ENCODE measurements at places on chromosomes 6 and 20.
A peak's percentile ranks its signal among the peaks of the same experiment; 100 is the strongest.

GRCh38 chr20:4112481-4113421 is 97.4 kb upstream of the RNF24 start:
- no peak for DNase-seq

DNA sequence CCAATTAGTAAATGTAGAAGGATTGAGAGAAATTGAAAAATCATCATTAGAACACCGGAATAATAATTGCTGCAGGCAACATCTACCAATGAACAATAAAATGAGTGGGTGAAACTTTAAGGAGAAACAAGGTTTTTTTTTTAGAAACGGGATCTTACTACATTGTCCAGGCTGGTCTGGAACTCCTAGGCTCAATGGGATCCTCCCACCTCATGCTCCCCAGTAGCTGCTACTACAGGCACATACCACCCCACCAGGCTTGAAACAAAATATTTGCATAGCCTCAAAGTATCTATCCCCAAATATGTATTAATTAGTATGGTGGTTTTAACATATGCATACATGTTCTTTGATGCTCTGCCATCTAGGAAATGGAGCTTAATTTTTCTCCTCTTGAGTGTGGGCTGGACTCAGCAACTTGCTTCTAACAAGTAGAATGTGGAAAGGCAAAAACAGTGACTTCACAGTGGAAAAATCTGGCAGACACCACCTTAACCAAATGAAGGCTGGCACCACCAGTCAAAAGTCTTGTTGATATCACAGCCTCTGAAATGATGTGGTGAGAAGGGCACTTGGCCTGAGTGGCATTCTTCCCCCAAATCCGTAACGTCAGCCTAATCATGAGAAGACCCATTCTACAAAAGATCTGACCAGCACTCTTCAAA is 12.1 kb downstream of the NRSN2 start:
- no peak for DNase-seq

DNA sequence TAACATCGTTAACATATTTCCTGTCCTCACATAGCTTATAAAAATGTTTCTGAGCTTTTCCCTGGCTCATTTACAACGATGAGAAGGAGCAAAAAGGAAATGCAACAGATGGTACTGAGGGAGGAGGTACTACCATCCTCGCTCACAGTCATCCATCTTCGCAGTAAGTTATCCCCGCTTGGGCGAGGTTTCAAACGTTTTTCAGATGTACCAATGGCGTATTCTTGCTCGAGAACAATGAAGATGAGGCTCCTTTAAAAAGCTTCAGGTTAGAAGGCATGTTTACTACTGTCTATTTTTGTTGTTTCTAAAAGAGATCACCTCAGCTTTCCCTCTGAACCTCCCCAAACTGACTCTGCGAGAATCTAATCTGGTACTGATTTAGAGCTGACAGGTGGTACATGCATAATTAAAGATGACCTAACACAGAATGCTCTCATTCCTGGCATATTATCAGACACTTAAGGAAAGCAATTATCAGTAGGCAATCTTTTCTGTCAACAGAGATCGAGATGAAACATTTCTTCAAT is 178.7 kb downstream of the GJA10 start:
- no peak for DNase-seq

GRCh38 chr6:44782892-44783291 is 395.4 kb downstream of the CDC5L start:
- DNase-seq = no peak

- DNase-seq = no peak
Observed at GRCh38 chr6:169991913-169992312, 240.5 kb downstream of the ERMARD start.

- no peak for DNase-seq
Observed at GRCh38 chr20:60306105-60306504, 347.9 kb downstream of the CDH26 start.

- DNase-seq = no peak
Observed at GRCh38 chr20:53152228-53152627, 180.1 kb downstream of the TSHZ2 start.

- no peak for DNase-seq
Observed at GRCh38 chr6:161056451-161056850, 64.9 kb downstream of the MAP3K4 start.

DNA sequence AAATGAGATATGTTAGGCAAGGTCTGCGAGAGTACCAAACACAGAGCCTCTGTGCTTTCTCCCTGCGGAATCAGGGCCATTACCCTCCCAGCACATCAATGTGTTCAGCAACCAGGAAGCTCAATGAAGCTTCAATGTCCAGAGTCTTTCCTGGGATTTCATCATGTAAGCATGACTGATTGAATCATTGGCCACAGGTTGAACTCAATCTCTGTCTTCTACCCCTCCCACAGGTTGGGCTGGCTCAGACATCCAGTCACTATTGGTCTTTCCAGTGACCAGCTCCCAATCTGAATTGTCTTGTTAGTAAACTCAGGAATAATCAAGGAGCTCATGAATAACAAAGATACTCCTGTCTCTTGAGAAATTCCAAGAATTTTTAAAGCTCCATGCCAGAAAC is 2.7 kb upstream of the DTD1 start:
- DNase-seq = no peak

DNA sequence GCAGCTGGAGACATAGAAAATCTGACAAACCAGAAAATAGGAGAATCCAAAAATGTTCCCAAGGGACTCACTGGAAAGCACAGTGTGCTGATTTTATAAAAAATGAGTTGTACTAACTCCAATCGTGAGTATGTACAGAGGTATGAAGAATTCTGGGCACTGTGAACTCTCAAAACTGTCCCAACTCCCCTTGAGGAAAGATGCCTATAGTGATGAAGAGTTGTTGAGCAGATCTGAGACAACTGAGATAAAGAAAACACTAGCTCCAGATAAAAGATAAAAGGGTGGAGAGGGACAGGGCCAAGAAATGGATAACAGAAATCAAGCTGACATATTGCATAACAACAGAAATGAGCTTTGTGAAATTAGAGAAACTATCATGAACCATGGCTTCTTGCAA is 481.4 kb downstream of the MAFB start:
- DNase-seq = no peak

DNA sequence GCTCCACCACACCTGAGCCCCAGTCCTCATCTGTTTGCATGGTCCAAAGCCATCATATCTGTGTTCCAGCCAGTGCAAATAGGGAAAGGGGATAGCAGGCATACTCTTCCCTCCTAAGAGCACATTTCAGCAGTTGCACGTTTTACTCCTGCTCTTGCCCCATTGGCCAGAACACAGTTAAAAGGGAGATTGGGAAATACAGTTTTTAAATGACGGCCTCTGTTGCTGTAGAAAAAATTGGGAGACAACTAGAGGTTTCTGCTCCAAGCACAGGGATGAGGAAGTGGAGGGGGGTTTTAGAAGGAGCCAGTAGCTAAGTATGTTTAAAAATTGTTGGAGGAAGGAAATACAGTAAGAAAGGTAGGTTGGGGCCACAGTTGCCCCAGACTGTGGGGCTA is 14.6 kb upstream of the STK35 start:
- no peak for DNase-seq

GRCh38 chr6:107770541-107770940 is 53.6 kb downstream of the SCML4 start:
- no peak for DNase-seq

- DNase-seq = peak; percentile 26
Observed at GRCh38 chr20:15236812-15237211, 899.4 kb upstream of the FLRT3 start.

- DNase-seq = no peak
Observed at GRCh38 chr6:169035385-169036240, 218.0 kb downstream of the THBS2 start.

DNA sequence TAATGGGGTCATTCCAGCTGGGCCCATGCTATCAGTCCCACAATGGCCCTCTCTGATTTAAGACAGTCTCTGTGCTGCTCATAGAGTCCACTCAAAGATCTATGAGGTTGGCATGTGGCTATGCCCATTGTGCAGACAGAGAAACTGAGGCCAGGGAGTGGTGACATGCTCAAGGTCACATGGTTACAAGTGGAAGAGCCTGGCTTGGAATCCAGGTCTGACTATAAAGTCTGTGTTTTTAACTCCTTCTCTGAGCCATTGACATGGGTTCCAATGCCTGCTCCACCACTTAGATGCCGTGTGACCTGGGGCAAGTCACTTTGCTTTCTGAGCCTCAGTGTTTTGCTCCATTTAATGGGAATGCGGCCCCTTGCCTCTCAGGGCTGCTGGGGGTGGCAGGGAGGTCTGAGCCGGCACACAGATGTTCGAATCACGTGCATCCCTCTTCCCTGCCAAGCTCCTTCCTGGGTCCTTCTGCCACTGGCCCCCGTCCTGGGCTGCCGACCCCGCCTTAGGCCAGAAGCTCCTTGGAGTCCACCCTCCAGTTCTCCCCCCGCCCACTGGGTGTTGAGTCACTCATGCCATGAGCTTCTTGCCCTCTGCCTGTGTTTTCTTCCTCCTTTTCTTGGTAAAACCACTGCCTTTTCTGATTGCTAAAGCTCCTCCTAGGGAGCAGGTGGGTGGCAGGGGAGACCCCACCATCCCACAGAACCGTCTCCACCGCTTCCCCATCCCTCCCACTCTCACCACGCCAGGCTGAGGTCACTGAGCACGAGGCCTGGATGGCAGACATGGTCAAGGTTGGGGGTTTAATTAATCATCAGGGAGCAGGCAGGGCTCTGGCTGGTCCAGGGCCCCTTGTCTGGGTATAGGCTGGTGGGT is 35.7 kb downstream of the CEBPB start:
- DNase-seq = no peak

- DNase-seq = no peak
Observed at GRCh38 chr6:105757512-105758200, 328.5 kb upstream of the PRDM1 start.

DNA sequence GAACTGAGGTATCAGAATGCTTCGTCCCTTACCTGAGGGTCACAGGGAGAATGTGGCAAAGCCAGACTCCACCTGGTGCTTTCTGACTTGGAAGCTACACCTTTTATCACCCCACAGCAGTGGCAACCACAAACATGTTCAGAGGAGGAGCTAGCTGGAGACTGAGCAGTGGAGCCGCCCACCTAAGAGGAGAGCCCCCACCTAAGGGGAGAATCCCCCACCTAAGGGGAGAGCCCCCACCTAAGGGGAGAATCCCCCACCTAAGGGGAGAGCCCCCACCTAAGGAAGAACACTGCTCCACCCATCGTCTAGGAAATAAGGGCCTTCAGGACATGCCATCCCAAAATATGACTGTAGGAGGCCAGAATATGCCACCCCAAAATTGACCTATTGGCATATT is 4.0 kb downstream of the SLC52A3 start:
- DNase-seq = no peak

GRCh38 chr6:15929685-15930084 is 199.2 kb upstream of the MYLIP start:
- DNase-seq = no peak

- DNase-seq = no peak
Observed at GRCh38 chr20:46978951-46979491, 84.4 kb downstream of the EYA2 start.

GRCh38 chr6:128246472-128247260 is 273.7 kb downstream of the PTPRK start:
- no peak for DNase-seq

GRCh38 chr20:2756056-2756611 is 44.3 kb downstream of the CPXM1 start:
- DNase-seq = no peak

- DNase-seq = no peak
Observed at GRCh38 chr6:34177181-34177591, 31.3 kb upstream of the GRM4 start.

- DNase-seq = no peak
Observed at GRCh38 chr6:161961046-161961445, 687.2 kb upstream of the AGPAT4 start.

- DNase-seq = no peak
Observed at GRCh38 chr6:165820407-165820806, 157.4 kb upstream of the PDE10A start.

DNA sequence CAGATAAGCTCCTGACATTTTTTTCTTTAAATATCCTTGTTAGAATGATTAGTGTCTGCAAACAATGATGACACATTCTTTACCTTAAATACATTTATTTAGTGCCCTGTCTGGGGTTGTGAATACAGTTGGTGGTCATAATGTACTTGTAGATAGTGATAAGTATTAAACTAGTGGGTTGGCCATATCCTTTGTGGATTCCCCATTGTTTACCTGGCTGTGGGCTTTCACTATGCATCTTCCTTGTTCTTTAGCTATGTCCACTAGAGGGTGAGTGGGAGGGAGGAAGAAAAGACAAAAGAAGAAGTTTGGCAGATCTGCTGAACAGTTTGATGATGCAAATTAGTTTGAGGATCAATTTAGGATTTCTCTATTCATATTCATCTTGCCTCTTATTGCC is 15.7 kb downstream of the HS3ST5 start:
- DNase-seq = no peak

DNA sequence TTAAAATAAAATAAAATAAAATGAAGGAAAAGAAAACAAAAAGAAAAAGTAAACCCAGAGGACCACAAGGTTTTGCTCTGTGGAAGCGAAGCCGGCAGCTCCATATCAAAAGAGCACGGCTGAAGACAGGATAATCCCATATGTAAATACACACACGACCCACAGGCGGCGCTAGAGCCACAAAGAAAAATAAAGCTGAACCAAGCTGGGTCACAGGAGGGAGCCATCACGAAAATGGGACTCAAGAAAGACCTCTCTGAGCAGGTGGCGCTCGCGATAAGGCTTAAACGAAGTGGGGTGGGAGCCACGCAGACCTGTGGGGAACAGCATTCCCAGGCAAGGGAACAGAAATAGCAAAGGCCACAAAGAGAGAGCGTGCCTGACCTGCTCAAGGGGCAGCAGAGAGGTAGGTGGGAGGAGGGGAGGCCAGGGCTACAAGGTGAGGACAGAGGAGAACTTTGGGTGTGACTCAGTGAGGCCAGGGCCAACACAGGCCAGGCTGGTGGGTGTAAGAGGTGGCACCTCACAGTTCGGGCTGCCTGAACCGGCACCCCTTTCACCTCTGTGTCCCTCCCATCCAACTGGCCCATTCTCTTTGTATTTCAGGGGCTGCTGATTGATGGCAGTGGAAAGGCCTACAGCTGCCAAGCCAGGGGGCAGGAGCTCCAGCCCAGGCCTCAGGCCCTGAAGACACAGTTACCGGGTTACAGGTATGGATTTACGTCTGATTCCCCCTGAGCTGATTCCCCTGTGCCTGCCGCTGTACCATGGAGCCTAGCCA is 26.0 kb downstream of the PTGIS start:
- peak; percentile 75 for DNase-seq

DNA sequence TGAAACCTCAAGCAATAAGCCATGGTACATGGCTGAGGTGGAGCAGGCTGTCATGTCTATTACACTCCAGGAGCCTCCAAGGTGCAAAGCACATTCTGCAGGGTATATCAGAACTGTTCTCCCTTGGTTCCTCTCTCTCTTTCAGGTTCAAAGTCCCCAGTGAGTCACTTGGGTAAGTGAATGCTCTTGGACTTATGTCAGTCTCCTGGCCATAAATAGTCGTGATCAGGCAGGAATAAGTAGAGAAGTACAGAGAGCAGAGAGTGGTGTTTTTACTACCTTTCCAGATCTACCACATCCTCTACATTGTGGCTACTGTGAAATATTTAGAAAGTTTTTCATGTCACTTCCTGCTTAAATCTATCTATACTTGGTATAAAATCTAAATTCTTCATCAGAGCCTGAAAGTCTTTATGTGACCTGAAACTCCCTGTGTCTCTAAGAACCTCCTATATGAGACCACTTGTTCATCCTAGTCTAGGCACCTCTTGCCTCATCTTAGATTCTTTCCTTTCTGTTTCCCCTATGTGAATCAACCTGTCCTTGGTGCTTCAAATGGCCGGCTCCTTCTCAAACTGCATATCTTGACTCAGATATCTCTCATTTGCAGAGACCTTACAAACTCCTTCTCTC is 1077.6 kb upstream of the MAP3K7 start:
- no peak for DNase-seq
